ENCODE measurements at places on chromosomes 6 and 20.
A peak's percentile ranks its signal among the peaks of the same experiment; 100 is the strongest.

DNA sequence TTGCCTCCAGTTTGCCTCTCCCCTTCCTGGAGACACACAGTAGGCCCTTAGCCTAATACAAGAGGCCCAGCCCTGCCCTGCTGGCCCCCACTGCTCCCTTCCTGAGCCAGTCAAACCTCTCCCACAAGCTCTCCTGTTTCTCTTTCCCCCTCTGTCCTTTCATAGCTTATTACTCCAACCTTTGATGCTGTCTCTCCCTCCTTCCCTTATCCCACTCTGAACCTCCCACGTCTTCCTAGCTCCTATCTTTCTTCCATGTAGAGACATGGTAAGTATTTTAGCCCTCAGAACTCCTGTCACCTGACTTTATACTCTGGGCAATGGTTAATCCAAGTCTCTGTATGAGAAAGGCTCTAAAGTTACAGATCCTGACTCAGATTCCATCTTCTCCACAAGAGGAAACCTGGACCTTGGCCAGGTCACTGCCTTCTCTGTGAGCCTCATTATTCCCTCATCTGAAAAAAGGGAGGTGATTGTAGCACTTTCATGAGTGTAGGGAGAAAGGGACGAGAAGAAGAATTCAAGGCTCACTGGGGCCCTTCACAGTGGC, 6.7 kb downstream of the TGIF2 start:
- no peak for DNase-seq

- no peak for DNase-seq
Observed at GRCh38 chr6:156852147-156852857, 75.1 kb downstream of the ARID1B start.

DNA sequence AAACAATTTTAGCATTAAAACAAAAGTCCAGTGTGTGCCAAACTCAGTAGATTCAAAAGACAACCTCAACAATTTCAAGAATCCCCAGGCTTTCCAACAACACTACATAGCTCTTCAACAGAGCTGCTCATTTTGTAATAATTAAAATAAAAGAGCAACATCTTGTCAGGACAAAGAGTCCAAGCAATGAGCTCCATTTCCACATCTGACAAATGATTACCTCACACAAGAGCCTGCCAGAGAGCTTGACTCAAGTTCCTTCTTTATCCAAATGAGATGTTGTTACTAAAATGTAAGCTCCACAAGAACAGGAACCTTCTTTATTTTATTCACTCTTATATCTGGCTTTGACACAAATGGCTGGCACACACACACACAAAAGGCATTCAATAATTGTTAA, 449.8 kb downstream of the HACE1 start:
- no peak for DNase-seq

DNA sequence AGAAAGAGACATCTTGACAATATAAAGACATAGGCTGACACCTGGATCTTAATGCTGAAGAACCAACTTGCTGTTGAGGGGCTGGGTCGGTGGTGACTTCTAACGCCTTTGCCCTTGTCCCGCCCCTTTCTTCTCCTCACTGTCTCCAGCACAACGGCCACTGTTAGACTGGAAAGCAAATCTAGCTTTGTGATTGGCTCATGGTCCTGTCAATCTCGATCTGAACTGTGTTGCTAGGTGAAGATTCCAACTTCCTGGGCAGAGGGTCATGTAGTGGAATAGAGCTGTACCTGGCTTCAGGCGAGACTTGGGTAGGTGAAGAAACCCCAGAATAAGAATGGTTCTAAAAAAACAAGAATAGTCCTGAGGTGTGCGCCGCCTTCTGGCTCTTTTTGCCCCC, at the start of gene PGK2:
TSS of gene PGK2 (minus strand) at position 110 of the 400 bp plus-strand sequence. CDS start at position 12, 98 bp downstream.
- no peak for DNase-seq

- no peak for DNase-seq
Observed at GRCh38 chr6:33164665-33165373, 27.4 kb downstream of the COL11A2 start.

DNA sequence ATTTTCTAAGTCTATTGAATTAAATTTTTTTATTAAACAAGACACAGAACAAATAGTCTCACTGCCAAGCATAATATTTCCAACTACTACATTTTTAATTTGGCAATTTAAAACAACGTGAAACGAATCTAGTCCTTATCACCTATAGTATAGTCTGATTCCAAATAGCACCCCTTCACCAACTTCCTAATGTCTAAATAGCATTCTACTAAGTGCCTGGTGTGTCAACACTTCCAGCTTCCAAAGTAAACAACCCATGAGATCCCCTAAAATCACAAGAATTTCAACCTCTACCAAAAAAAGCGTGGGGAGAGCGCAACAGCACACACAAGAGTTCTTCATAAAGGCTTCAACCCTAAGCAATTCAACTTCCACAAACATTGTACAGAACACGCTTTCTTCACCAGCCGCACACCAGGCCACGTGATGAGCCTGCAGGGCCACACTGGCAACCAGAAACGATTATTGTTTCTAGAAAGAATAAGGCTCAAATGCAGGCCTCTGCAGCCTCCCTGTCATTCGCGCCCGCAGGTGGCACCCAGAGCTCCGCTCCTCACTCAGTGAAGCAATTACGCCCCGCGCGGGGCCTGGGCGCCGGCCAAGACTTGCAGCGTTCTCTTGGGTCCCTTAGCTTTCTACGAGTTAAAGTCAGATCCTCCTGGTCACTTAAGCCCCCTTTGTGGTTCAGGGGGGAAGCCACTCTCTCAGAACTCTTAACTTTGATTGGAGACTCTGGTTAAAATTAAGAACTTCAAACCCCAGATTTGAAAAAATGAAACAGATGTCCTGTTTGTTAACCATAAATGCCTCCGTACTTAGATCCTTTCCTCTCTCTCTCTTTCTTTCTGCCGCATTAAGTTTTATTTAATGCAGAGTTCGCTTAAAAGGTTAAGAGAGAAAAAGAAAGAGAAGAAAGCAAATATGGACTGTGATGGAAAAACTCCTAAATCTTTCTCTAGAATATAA, 18.3 kb downstream of the SIM1 start:
- peak; percentile 15 for DNase-seq

GRCh38 chr20:19676202-19676601, 81.9 kb upstream of the RIN2 start:
- no peak for DNase-seq

- no peak for DNase-seq
Observed at GRCh38 chr20:6295867-6296256, 173.0 kb upstream of the FERMT1 start.

GRCh38 chr6:82624251-82624650, 260.6 kb downstream of the TPBG start:
- no peak for DNase-seq

DNA sequence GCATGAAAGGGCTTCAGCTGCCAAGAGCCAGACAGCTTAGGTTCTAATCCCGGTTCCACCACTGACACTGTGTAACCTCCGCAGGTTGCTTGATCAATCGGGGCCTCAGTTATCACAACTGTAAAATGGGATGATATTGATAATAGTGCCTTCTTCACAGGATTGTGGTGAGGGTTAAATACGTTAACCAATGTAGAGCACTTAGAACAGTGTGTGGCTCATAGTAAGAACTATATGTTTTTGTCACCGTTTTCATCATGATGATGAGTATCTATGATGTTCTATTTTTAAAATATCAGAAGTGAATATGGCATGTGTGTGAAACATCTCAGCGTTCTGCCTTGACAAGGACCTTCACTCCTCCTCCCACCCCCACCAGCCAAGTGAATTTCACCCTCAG, 10.3 kb upstream of the MAPK13 start:
- DNase-seq: no peak

GRCh38 chr6:82525775-82526495, 162.3 kb downstream of the TPBG start:
- no peak for DNase-seq

- DNase-seq: no peak
Observed at GRCh38 chr20:9417665-9418064, 96.7 kb upstream of the LAMP5 start.

DNA sequence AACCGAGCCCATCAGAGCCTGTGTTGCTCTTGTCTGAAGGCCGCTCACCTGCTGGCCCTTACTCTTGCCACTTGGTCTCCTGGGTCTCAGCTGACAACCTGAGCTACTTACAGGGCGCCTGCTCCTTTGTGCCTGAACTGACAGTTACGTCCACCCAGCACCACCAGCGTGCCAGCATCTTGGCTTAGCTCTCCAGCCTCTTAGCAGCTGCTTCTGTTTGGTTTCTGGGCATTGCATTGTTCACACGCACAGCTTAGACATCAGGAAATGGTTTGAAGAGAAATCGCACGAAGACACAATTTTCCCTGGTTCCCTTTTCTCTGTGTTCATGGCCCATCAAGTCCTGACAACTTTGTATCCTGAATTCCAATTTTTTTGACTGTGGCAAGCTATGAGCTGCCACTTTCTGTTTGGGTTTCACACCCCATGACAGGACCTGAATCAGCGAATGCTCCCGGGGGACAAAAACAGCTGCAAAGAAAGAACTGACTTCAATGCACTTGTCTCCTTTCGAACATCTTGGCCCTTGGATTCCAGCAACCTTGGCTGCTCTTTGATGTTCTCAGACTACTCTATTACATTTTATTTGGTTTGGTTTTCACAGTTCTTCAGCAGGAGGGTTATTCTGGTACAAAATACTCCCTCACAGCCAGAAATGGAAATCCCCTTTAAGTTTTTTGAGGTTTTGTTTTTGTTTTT, 45.2 kb upstream of the LY86 start:
- peak; percentile 35 for DNase-seq

DNA sequence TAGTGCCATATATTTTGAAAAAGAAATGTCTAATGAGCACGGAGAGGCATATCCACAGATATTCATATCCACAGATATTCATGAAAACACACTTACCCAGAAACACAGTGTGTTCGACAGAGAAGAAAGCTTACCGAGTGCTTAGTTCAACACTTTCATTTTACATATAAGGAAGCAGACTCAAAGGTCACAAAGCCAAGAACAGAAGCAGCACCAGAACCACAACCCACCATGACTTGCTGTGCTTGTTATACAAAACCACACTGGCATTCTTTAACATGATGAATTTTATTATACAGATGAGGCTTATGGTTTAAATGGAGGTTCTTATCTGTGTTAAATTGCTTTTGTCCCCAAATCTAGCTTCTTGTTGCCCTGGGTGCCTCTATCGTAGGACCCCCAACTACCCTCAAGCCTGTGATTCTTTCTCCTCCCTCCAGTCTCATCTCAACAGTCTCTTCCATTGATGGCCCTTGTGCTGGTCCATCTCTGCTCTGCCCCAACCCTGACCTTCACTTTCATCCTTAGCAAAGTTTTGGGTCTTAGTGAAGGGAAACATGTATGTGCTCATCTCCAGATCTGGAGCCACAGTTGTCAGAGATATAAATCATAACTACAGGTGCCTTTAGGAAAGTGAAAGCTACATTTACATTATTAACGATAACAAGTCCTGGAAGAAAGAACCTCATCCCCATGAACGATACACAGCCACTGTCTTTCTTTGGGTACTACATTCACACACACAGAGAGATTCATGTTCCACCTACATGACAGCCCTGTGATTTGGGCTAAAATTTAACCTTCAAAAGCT, 40.0 kb downstream of the SF3B5 start:
- DNase-seq: peak; percentile 4

DNA sequence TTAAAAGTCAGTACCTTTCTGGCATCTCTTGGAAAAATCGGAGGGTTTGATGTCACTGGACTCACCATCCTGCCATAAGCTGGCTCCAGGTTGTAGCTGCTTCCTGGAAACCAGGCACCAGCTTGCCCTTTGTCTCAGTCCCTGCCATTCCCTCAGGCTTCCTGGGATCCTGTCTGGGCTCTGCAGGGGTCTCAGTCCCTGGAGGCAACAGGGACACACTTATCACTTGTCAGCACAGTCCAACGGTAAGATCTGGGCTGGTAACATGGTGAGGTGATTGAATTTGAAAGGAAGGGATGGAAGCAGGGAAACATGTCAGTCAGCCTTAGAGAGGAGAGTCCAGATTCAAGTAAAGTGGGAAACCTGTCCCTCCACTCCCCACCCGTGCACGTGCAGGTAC, 147.6 kb upstream of the ECI2 start:
- no peak for DNase-seq
